IPS-NIHi11 (cell line): ENCODE measurements at places on chromosomes 13 and 19.

GRCh38 chr19:29287061-29287460, 74.1 kb upstream of the UQCRFS1 start:
- no peak for DNase-seq

- DNase-seq: peak; percentile 14
Measured at GRCh38 chr19:22882797-22883196, 50.7 kb downstream of the ZNF723 start.

GRCh38 chr13:31409678-31410356, 210.0 kb downstream of the B3GLCT start:
- no peak for DNase-seq

GRCh38 chr13:74966814-74967424, 515.0 kb downstream of the TBC1D4 start:
- no peak for DNase-seq

DNA sequence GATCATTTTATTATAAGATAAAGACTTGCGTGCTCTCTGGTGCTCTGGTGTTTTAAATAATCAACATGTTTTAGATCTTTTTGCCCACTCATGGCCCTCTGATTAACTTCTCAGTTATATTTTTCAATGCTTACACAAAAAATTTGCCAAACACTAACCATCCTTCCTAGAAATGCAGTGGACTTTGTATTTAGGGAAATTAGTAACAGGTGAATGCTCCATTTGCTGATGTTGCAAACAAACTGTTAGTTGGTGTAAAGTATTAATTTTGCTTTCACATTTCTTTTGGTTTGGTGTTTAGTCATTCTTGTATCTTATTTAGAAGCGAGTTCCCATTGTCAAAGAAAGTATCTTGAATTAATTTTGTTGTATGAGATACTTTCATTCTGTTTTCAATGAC, 2.7 kb downstream of the KL start:
- no peak for DNase-seq

DNA sequence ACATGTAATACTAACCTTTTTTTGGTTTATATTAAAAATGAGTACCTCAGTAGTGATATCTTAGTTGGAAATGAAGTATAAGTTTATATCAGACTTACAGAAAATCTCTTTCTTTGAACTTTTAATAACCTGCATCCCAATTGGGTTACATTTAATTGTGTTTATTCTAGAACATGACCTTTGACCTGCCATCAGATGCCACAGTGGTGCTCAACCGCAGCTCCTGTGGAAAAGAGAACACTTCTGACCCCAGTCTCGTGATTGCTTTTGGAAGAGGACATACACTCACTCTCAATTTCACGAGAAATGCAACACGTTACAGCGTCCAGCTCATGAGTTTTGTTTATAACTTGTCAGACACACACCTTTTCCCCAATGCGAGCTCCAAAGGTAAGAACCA, 12.4 kb downstream of the LAMP1 start:
- DNase-seq: no peak

GRCh38 chr19:51252306-51253079, 1.6 kb downstream of the SIGLECL1 start:
- DNase-seq: no peak

GRCh38 chr19:21147540-21147939, 5.7 kb downstream of the ZNF431 start:
- no peak for DNase-seq

- no peak for DNase-seq
Measured at GRCh38 chr19:42096255-42096837, 20.4 kb downstream of the ZNF574 start.
